ENCODE measurements at places on chromosomes 4 and X. TPM values are rescaled to one million over a fixed set of nuclear protein-coding genes. Genes with fewer than 3 reads are reported as not detected.

The KLB gene
- not detected for total RNA-seq

The NCBP2L gene
- total RNA-seq, result not detected

The DCAF8L2 gene
- 0.05 TPM for total RNA-seq

The GPC3 gene
- not detected for total RNA-seq

The HSPA4L gene
- total RNA-seq, result 3.6 TPM

The GRIA3 gene
- total RNA-seq, result not detected

The TAF7L gene
- total RNA-seq, result not detected

The VCX3A gene
- 112 TPM for total RNA-seq

The GNL3L gene
- total RNA-seq, result 41.8 TPM

The EXOC1L gene
- not detected for total RNA-seq

The MAGEC1 gene
- total RNA-seq, result 0.15 TPM

The APOOL gene
- 9.6 TPM for total RNA-seq

The ARHGAP36 gene
- not detected for total RNA-seq

The FHDC1 gene
- 0.87 TPM for total RNA-seq

The NDST3 gene
- 0.23 TPM for total RNA-seq

The PNMA3 gene
- 0.08 TPM for total RNA-seq

The USP17L21 gene
- not detected for total RNA-seq

The SPATA4 gene
- total RNA-seq, result 0.05 TPM

The CSAG2 gene
- not detected for total RNA-seq

The CT45A9 gene
- total RNA-seq, result not detected

The CXCL11 gene
- not detected for total RNA-seq

The KIF4A gene
- total RNA-seq, result 29.9 TPM

The MAGEB1 gene
- not detected for total RNA-seq

The RBMXL3 gene
- not detected for total RNA-seq

The SORBS2 gene
- 39.2 TPM for total RNA-seq

The BANK1 gene
- 0.11 TPM for total RNA-seq

The TNIP3 gene
- not detected for total RNA-seq

The TMEM271 gene
- not detected for total RNA-seq

The DMRTC1 gene
- not detected for total RNA-seq

Data from A375 (cell line).